ENCODE measurements at places on chromosomes 4 and X. TPM values are rescaled to one million over a fixed set of nuclear protein-coding genes. Genes with fewer than 3 reads are reported as not detected.

The CT45A2 gene
- total RNA-seq, result not detected

The YIPF7 gene
- total RNA-seq, result not detected

The ZNF732 gene
- not detected for total RNA-seq

The TIMM17B gene
- total RNA-seq, result 117 TPM

The MAGEB18 gene
- total RNA-seq, result not detected

The NXF2B gene
- not detected for total RNA-seq

The NSD2 gene
- 39.5 TPM for total RNA-seq

The ADH1A gene
- total RNA-seq, result not detected
